ENCODE measurements at places on chromosomes 1 and 21.

DNA sequence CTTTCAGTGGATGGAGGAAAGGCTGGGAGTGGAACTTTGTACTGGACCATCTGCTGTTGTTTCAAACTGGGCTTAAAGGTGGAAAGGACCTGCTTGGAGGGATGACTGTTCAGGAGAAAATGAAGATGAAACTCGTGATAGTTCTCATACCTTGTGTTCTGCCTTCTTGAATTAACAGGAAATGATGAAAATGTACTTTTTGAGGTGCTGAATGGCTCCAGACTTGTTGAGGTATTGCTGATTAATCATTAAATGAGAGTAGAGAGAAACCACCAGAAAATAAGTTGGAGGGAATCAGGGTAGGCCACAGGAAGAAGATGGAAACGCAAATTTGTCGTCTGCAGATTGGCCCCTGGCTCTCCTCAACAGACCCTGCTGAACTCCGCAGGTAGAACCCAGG is 26.2 kb upstream of the ZNF436 start:
- no peak for DNase-seq

DNA sequence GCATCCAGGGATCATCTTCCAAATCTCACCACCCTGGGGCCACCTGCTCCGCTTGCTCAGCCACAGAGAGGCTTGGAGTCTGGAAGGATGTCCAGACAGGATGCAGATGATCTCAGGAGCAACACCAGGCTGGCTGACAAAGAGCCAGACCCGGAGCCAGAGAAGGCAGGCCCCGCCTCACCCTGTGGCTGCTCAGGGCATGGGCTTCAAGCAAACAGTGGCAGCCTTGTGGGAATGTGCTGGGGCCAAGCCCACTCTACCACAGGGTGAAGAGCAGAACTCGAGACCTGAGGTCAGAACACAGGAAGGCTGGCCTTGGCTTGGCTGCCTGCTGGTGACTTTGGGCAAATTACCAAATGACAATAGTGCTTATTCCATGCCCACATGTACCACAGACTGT is 45.5 kb downstream of the MRPL37 start:
- DNase-seq = peak; percentile 71

DNA sequence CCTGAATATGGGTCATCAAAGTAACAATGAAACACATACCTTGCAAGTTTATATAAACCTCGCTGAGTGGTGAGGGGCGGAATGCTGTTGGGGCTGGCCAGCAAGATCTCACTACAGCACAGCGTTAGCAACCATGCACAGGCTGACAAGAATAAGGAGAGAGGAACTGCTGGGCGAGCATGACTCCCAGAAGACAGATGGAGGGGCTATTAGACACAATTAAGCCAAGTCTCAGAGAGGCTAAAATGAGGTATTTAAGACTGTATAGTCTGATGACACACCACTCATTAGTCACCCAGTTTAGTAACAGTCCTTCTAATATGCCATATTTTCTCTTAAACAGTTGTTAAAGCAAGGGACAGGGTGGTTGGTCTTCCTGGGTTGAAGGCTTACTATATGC is 340.2 kb upstream of the NR5A2 start:
- no peak for DNase-seq

DNA sequence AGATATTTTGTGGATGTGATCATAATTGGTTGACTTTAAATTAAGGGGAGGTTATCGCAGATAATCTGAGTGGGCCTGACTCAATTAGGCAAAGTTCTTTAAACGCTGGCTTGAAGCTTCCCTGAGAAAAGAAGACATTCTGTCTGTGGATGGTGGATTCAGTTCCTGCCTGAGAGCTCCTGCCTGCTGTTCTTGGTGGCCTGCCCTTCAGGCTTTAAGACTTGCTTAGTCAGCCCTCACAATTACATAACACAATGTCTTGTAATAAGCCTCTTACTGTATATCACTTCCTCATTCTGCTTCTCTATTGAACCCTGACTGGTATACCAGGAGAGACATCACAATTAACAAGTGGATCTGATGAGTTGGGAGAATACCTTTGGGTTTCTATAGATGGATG is 50.2 kb downstream of the KCNJ6 start:
- DNase-seq = no peak

GRCh38 chr1:59072583-59072947 is 224.3 kb upstream of the FGGY start:
- no peak for DNase-seq

DNA sequence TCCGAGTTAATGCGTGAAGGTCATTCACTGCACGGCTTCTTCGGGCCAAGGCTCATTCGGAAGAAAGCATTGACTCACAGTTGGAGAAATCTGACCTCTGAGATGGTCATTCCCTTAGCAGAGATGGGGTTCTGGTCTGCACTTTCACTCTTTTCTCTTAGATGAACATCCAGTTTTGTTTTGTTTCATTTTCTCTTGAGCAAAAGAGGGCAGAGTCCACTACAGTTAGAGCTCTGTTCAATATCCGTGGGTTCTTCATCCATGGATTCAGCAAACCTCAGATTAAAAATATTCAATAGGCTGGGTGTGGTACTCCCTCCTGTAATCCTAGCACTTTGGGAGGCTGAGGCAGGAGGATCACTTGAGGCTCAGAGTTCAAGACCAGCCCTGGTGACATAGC is 57.4 kb upstream of the SIPA1L2 start:
- DNase-seq = no peak

DNA sequence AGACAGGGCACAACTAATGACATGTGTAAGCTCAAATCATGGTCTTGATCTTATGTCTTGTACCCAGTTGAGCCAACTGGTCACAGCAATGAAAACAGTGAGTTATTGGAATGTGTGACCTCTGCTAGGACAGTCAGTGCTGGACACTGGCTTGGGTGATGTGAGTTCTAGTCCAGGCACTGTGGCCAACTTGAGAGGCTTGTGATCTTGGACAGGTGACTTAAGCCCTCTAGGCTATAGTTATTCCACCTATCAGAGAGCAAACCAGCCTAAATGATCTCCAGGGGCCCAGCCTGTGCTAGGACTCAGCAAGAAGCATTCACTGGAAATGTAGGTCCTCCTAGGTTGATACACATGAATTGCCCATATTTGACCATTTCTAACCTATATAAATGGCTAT is 1.1 kb downstream of the KCNE2 start:
- DNase-seq = no peak

DNA sequence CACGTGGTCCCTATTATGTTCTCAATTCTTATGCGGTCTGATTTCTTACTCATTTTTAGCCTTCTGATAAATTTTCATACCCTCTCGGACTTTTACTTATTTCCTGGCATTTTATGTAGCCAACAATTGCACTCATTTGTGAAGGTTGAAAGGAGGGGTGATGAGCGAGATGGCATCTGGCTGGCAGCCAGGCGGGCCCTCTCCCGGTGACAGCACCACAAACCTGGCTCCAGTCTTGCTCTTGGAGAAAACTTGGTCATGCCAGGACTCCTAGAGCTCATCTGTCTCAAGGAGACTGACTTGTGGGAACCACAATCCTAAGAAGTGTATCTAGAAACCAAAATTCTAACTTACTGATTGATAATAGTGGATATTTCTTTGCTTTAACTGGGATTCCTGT is 14.6 kb upstream of the AHCTF1 start:
- DNase-seq = no peak

- DNase-seq = no peak
These were observed 12.7 kb downstream of the DRAXIN start for GRCh38 chr1:11704194-11704529.

- no peak for DNase-seq
These were observed 253.4 kb downstream of the RHOU start for GRCh38 chr1:228988664-228989063.

DNA sequence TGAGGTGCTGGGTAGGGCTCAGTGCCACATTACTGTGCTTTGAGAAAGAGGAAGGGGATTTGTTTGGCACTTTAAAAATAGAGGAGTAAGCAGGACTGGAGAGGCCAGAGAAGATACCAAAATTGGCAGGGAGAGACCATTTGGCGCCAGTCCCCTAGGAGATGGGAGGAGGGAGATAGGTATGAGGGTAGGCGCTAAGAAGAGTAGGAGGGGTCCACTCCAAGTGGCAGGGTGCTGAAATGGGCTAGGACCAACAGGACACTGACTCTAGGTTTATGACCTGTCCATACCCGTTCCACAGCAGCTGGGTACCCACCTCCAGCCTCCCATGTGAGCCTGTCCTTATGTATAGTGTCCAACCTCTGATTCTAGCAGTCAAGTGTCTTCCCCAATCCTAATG is 1.0 kb upstream of the CRTC2 start:
- DNase-seq = no peak

DNA sequence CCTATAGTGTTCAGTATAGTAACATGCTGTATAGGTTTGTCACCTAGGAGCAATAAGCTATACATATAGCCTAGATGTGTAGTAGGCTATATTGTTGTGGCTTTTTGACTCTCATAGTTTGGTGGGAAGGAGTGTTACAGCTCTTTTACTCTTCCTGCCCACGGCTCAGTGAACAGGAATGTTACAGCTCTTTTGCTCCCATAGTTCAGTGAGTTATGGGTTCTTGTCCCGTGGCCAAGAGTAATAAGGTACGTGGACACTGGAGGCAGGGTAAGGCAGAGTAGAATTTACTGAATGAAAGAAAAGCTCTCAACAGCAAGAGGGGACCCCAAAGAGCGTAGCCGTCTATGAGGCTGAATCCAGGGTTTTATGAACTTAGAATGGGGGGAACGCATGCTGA is 734.3 kb downstream of the ADGRL2 start:
- no peak for DNase-seq

- DNase-seq = no peak
These were observed 21.0 kb downstream of the SLC19A1 start for GRCh38 chr21:45521241-45521640.

GRCh38 chr1:107100331-107100984 is 40.4 kb upstream of the NTNG1 start:
- DNase-seq = no peak

- no peak for DNase-seq
These were observed 717.4 kb upstream of the ZP4 start for GRCh38 chr1:238608144-238608543.

DNA sequence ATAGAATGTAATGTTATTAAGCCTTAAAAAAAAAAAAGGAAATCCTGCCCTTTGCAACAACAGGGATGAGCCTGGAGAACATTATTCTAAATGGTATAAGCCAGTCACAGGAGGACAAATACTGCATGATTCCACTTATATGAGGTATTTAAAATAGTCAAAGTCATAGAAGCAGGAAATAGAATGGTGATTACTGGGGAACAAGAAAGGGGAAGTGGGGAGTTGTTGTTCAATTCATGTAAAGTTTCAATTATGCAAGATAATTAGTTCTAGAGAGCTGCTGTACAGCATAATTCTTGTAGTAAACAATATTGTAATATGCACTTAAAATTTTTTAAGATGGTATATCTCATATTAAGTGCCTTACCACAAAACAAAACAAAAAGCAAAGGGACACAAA is 13.2 kb downstream of the FCER1A start:
- DNase-seq = no peak

DNA sequence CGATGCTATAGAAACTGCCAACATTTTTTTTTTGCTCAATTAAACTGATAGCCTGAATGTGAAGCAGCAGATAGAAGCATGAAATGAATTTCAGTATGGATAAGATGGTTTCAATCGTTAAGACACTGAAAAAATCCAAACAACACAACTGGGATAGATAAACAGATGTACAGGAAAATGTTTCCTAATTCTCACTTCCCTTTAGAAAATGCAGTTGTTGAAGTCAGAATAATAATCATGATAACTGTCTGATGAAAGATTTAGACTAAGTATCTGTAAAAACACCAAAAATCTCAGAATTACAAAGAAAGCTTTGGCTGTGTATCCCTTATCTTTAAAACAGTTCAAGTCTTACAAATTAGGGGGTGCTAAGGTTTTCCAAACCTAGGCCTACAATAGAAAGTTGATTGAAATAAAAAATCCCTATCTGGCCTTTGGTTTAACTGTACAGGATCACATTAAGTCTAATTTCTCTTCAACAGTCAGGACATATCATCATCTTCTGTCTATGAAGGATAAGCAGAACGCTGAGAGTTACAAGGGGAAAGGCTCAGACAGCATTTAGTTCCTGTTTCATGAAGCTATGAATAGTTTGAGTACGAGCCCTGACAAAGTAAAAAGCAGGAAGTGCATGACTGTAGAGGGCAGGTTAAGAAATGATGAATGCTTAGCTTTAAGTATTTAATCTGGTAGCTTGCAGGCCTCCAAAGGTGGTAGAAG is 203.2 kb downstream of the APP start:
- no peak for DNase-seq

- no peak for DNase-seq
These were observed 16.3 kb downstream of the ABCD3 start for GRCh38 chr1:94434365-94435045.

DNA sequence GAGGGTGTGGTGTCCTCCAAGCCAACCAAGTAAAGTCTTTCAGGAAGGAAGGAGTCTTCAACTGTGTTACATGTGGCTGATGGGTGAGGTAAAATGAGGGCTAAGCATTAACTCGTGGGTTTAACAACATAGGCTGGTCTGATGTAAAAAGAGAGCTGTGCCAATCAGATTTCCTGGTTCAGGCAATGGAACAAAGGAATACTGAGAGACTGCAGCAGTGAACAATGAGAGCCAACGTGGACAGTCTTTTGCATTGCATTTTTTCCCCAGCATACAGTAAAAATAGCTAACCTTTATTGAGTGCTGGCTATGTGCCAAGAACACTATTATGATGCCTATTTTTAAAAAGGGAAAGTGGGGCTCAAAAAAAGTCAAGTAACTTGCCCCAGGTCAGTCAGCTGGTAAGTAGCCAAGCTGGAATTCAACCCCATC is 31.1 kb downstream of the DLGAP3 start:
- DNase-seq = peak; percentile 34

- no peak for DNase-seq
These were observed 2.7 kb downstream of the AKR7A2 start for GRCh38 chr1:19309123-19309813.

DNA sequence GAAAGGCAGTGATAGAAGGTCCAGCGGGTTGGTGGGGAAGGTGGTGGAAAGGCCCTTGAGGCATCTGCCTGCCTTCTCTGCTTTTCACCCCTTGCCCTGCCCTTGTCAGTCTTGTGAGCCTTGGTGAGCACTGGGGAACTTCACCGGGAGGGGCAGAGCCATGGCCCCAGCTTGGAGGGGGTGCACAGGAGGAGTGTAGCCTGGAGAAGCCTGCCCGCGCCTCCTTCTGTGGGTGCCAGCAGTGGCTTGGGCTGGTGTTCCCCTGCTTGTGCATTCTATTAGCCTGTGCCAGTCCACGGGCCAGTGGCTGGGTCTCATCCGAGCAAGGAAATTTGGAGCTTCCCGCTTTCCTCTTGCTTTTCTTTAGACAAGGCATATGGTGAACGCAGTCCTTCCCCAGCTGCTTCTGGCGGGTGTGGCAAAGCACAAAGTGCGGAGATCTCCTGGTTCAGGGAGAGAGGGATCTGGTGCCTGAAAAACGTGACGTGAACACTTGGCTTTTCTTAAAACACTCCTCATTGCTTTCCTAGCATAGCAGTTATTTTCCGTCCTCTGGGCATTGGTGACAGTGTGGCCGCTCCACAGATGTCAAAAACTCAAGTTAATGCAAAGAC is 10.6 kb upstream of the B3GALT5 start:
- DNase-seq = no peak

GRCh38 chr1:156864796-156865195 is 4.1 kb downstream of the NTRK1 start:
- DNase-seq = no peak

GRCh38 chr1:167713330-167714081 is 8.3 kb upstream of the MPZL1 start:
- peak; percentile 58 for DNase-seq
